ENCODE measurements at places on chromosomes 4 and X.

- DNase-seq = no peak
Measured at GRCh38 chr4:103934178-103934789, 214.5 kb upstream of the TACR3 start.

- DNase-seq = no peak
Measured at GRCh38 chr4:36198861-36199260, 45.5 kb downstream of the ARAP2 start.

GRCh38 chrX:93594780-93595179, 78.6 kb downstream of the NAP1L3 start:
- no peak for DNase-seq

GRCh38 chr4:52998413-52998812, 136.3 kb downstream of the RASL11B start:
- DNase-seq = no peak

DNA sequence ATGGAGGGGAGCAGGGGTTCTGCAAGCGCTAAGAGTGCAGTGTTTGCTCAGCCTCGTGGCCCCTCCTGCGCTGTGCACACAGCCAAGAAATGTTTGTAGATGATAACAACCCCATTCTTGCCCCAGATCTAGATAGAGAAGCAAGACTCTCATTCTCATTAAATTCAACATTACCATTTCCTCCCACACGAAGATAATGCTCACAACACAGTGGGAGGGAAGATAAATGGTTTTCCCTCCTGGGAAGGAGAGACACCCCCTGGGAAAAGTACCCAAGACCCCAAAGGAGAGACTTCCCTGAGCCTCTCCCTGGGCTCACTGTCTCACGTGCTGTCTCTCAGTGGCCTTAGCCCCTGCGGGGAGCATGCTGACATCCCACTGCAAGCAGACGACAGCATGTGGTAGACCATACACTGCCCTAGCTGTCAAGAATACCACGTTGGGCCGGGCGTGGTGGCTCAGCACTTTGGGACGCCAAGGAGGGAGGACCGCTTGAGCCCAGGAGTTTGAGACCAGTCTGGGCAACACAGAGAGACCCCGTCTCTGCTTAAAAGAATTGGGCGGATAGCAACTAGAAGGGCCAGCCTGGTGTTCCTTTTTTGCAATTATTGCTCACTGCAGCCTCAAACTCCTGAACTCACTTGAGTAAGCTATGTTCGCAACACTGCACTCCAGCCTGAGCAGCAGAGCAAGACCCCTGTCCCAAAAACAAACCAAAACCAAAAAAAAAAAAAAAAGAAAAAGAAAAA, 34.9 kb upstream of the IQSEC2 start:
- no peak for DNase-seq

GRCh38 chrX:46279214-46279924, 265.9 kb downstream of the ZNF674 start:
- no peak for DNase-seq

GRCh38 chrX:57596516-57596915, 4.7 kb downstream of the ZXDB start:
- no peak for DNase-seq

DNA sequence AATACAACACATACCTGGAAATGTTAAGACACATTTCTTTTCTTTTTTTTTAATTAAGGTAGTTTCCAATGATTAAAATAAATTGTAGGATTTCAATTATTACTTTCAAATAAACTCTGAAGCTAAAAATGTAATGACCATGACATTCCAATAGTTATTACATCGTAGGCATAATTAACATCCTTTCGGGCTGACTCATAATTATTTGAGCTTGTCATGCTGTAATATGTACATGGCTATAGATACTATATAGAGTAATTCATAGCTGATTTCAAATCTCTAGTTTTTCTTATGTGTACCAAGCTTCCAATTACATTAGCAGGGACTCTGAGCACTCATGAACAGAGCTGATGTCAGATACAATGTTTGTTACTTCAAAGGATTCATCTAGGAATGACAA, 125.7 kb upstream of the GABRG1 start:
- no peak for DNase-seq

- no peak for DNase-seq
Measured at GRCh38 chr4:24801136-24801855, 5.9 kb downstream of the SOD3 start.

- no peak for DNase-seq
Measured at GRCh38 chr4:187176261-187176910, 452.7 kb upstream of the FAT1 start.

GRCh38 chrX:153387345-153387744, 13.8 kb downstream of the PNMA6E start:
- DNase-seq = no peak

- no peak for DNase-seq
Measured at GRCh38 chr4:145839151-145839550, 99.5 kb downstream of the ZNF827 start.

Data from ascending aorta (tissue), 2 donors.